Suppressor macrophage (primary cell): ENCODE measurements at places on chromosomes 16 and 17.
A peak's percentile ranks its signal among the peaks of the same experiment; 100 is the strongest.

- peak; percentile 69 for DNase-seq
Observed at GRCh38 chr17:43998552-43998951, 5.9 kb upstream of the NAGS start.

DNA sequence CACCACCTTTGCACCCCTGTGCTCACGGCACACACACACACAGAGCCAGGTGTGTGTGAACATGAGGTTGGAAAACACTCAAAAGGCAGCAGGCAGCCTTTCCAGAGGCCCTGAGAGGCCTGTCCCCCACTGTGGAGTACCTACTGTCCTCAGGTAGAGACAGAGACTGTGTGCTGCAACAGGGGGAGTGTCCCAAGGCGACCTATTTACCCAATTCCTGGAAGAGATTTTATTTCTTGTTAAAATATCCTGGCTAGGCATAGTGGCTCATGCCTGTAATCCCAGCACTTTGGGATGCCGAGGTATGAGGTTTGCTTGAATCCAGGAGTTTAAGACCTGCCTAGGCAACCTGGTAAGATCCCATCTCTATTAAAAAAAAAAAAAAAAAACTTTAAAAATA is 108.5 kb downstream of the COPRS start:
- no peak for DNase-seq

GRCh38 chr17:76532072-76532651 is 5.3 kb downstream of the CYGB start:
- no peak for DNase-seq

- no peak for DNase-seq
Observed at GRCh38 chr17:27384261-27384701, 72.0 kb upstream of the KSR1 start.

- no peak for DNase-seq
Observed at GRCh38 chr16:78407191-78407590, 307.7 kb downstream of the WWOX start.

- DNase-seq = no peak
Observed at GRCh38 chr17:73363442-73364154, 51.8 kb upstream of the CDC42EP4 start.

DNA sequence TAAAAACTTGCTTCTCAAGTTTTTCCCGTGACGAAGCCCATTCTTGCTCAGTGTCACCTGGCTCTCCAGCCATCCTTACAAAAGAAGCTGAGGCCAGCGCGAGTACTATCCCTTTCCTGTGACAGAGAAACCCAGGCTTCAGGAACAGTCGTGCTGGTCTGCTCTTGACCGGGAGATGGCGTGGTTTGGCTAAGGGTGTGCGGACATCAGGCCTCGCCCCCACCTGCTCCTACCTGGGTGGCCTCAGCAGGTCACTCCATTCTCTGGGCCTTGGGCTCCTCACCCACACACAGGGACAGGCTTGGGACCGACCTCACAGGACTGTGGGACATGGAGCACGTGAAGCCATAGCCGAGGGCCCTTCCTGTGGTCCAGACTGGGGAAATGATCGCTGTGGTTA is 75.2 kb upstream of the CIBAR2 start:
- DNase-seq = no peak

DNA sequence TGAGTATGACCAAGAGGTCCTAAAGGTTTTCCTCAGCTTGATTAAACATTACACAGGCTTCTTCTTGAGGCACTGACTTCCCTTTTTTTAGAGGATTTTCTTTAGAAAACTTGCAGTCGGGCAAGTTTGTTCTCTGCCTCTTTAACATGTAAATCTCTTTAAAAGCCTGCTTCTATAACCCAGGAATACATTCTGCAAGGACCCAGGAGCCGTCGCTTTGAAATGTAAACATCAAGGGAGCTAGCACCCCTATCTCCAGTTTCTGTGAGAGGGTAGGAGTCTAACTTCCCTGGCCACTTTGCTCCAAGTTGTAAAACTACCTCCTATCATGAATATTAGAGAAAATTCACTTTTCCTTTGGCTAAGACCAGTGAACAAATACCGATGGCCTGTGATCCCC is 201.5 kb upstream of the CPHXL start:
- no peak for DNase-seq

DNA sequence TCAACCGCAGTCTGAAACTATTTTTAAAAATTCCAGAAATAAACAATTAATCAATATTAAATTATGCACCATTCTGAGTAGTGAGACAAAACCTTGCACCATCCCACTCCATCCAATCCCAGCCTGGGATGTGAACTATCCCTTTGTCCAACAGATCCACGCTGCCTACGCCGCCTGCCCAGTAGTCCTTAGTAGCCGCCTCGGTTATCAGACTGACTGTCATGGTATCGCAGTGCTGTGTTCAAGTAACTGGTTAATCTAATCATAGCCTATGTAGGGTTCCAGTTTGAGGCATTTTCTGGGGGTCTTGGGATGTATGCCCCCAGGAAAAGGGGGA is 437.7 kb downstream of the HS3ST3B1 start:
- DNase-seq = peak; percentile 35

DNA sequence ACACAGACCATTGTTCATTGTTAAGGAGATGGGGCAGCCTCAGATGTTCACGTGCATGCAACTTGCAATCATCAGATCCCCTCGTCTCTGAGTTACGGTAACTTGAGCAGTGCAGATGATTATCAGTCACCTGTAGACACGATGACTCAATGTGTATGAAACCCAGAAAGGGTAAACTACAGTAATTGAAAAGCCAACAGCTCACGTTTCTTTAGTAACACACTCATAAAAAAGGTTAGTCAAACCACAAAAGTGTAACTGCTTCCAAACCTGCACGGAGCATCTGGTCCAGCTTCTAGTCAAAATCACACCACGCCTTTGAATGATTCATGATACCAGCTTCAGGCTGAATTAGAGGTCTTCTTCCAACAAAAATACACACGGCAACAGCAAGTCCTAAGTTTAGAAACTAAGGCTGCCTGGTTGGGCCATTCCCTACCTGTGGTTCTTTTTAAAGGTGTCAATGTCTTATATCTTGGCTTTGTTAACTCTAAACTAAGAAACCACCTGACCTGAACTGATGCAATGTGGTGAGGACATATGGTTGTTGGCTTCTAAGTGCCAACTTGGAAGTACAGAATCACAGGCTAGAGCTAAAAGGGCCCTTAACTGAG is 32.3 kb downstream of the GRB7 start:
- DNase-seq = no peak

GRCh38 chr17:81322271-81323082 is 27.4 kb upstream of the SLC38A10 start:
- peak; percentile 46 for DNase-seq
